ENCODE measurements at places on chromosomes 5 and 9.

GRCh38 chr5:86979811-86980411 is 287.8 kb upstream of the RASA1 start:
- DNase-seq = peak; percentile 1

GRCh38 chr9:35757892-35758275 is 3.8 kb upstream of the MSMP start:
- no peak for DNase-seq

DNA sequence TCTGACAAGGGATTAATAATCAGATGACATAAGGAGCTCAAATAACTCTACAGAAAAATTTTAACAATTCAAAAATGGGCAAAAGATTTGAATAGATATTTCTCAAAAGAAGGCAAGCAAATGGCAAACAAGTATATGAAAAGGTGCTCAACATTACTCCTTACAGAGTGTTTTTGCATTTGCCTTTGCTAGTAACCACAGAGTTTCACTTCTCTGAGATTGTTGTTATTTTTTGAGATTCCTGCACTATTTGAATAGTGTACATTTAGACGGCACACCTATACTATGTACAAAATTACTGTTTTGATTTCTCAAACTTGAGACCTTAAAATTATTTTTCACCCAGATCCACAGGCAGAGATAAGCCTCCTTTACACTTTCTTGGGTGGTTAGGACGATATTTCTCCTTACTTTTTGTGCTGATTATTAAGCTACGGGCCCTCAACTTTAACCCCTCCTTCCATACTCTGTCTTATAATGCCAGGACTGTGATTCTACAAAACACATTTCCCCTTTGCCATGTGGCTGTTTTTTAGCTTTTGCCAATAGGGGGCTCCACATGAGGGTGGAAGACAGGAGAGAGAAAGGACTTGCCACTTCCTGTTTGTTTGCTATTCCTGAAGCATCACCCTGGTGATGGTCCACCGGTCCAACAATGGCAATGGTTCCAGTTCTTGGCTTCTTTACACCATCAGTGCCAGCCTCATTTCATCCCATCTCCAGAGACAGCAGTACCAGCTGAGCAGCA is 65.0 kb upstream of the DAP start:
- peak; percentile 15 for DNase-seq

GRCh38 chr5:169521366-169521983 is 62.1 kb upstream of the SPDL1 start:
- DNase-seq = no peak

GRCh38 chr5:5886812-5887486 is 464.5 kb downstream of the ICE1 start:
- peak; percentile 50 for DNase-seq

DNA sequence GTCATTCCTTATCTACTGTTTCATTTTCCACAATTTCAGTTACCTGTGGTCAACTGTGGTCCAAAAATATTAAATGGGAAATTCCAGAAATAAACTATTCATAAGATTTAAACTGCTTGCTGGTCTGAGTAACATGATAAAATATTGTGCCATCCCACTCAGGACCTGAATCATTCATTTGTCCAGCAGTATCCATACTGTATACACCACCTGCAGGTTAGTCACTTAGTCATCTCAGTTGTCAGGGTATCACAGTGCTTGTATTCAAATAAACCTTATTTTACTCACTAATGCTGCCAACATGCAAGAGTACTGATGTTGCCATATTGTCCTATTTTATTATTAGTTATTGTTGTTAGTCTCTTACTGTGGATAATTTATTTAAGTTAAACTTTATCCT is 139.7 kb downstream of the FBXO4 start:
- DNase-seq = no peak

DNA sequence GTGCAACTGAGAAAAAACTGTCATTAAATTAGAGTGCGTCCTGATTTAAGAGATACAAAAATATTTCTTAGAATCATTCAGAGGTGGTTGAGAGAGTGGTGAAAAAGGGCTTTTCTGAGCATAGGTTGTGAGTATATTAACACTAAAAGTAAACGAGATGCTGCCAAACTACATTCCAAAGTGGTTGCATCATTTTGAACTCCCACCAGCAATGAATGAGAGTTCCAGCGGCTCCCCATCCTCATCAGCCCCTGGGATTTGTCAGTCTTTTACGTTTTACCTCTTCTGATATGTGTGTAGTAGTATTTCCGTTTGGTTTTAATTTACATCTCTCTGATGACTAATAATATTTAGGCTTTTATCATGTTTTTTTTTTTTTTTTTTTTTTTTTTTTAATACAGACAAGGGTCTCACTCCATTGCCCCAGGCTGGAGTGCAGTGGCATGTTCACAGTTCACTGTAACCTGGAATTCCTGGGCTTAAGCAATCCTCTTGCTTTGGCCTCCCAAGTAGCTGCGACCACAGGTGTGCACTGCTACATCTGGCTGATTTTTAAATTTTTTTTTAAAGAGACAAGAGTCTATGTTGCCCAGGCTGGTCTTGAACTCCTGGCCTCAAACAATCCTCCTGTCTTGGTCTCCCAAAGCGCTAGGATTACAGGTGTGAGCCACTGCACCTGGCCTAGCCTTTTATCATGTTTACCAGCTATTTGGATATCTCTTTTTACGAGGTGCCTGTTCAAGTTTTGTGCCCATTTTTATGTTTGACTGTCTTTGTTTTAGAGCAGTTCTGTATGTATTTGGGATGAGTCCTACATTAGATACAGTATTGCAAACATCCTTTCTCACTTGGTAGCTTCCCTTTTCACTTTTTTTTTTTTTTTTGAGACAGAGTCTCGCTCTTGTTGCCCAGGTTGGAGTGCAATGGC is 17.0 kb downstream of the PRRT1B start:
- peak; percentile 61 for DNase-seq

DNA sequence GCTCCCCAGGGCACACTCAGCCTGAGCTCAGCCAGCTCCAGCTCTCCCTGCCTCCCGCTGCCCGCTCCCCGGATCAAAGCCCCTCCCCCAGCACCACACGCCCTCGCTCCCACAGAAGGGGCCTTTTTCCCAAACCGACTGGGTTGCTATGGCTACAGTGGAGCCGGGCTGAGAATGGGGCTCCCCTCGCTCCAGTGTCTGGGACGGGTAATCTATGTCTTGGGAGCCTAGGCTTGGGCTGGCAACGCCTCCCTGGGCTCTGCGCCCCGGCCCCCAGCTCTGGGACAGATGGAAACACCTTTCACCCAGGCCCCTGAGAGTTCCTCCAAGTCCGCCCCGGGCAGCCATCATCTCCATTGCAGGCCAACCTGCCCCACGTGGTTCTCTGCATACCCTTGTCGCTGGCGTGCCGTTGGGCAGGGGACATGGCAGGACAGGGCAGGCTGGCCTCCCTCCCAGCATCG is 29.6 kb downstream of the NOTCH1 start:
- no peak for DNase-seq

GRCh38 chr5:83426855-83427254 is 44.7 kb upstream of the VCAN start:
- no peak for DNase-seq

GRCh38 chr5:176413255-176413565 is 3.1 kb downstream of the CLTB start:
- DNase-seq = no peak

- DNase-seq = no peak
Measured at GRCh38 chr9:77531400-77531799, 116.7 kb downstream of the GNA14 start.

DNA sequence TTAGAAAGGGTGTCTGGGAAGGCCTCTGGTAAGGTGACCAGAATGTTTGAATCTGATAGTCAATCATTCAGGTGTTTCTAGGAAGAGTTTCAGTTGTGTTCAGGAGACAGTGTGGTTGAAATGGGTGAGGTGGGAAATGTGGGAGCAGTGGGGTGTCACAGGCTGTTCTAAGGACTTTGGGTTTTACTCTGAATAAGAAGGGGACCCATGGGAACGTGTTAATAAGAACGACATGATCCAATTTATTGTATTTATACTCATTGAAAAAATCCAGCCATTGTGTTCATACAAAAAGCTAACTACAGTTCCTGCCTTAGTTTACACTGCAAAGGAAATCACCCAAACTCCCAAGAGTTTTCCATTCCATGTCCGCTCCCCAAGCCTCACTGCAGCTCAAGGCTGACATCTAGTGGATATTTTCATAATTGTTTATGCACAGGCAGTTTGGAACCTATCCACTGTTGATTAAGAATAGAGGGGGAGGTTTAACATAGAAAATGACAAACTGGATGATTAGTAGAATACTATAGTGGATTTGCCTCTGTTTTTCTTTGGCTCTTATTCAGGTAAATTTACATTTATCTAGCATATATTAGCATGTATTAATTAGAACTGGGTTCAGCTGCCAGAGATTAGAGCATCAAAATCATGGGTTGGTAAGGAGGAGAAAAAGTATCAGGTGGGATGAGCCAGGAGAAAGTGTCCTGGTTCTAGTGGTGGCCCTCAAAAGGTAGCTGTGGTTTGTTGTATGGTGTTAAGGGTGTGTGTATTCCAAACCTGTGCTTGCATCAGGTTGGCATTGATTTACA is 17.7 kb downstream of the CAVIN4 start:
- peak; percentile 61 for DNase-seq

DNA sequence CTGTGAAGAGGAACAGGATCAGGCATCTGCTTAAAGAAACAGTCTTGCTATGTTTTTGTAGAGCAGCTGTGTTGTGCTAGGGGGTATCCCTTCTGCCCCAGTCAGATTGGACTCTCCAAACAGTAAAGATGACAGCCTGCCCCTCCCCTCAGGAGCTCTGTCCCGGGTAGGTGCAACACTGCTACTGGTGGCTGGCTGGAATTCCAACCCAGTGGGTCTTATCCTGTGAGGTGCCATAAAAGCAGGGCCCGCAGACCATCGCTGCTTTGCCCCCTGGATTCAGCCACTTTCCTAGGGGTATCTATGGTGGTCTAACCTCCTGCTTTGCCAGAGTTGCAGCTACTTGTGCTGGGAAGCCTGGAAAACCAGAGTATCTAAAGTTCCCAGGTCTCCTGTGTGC is 114.6 kb upstream of the PPP1R2B start:
- DNase-seq = no peak

DNA sequence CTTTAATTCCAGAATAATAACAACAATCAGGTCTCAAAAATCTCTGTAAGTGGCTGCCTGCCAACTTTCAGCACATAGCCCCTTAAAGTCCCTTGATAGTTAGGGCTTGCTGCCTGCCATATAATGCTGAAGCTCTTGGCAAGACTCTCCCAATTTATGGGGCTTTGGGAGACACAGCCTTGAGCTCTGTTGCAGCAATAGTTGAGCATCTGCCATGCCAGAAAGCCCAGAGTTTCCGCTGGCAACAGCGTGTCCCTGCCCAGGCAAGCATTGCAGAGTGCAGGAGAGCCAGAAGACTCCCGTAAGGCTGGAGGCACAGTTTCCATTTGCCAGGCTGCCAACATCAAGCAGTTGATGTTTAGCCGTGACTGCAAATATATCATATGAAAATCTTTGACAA is 678.5 kb upstream of the NUDT12 start:
- no peak for DNase-seq

- DNase-seq = no peak
Measured at GRCh38 chr5:143395638-143396352, 7.7 kb downstream of the NR3C1 start.

- no peak for DNase-seq
Measured at GRCh38 chr5:73278693-73279092, 105.7 kb downstream of the TMEM174 start.

- DNase-seq = peak; percentile 76
Measured at GRCh38 chr5:172616730-172617129, 24.3 kb upstream of the NEURL1B start.

GRCh38 chr5:56003179-56003578 is 8.4 kb upstream of the IL6ST start:
- DNase-seq = no peak

- no peak for DNase-seq
Measured at GRCh38 chr5:34831303-34831702, 7.7 kb upstream of the TTC23L start.

GRCh38 chr5:151688436-151688835 is 1.7 kb upstream of the SPARC start:
- no peak for DNase-seq

DNA sequence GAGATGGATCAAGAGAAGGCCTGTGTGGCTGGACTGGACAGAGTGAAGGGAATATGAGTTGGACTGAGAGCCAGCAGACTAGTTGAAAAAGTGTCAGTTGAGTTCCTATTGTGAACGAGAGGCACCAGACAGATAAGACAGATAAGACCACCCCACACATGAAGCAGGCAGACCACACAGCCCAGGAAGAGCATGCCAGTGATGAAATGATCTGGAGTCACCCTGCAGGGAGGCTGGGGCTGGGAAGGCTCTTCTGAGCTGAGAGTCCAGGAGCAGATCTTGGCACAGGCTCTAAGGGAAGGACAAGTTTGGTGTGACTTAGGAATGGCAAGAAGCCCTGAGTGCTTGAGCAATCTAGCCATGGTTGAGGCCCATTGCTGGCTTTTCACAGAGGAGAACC is 10.6 kb upstream of the SLC25A48 start:
- DNase-seq = no peak

GRCh38 chr5:92758552-92758951 is 822.5 kb downstream of the NR2F1-AS1 start:
- DNase-seq = no peak

- no peak for DNase-seq
Measured at GRCh38 chr5:98791001-98791519, 17.6 kb downstream of the RGMB start.
